CD4-positive, alpha-beta T cell treated with Interferon gamma for 1 hour (primary cell): ENCODE measurements at places on chromosomes 4 and X.

DNA sequence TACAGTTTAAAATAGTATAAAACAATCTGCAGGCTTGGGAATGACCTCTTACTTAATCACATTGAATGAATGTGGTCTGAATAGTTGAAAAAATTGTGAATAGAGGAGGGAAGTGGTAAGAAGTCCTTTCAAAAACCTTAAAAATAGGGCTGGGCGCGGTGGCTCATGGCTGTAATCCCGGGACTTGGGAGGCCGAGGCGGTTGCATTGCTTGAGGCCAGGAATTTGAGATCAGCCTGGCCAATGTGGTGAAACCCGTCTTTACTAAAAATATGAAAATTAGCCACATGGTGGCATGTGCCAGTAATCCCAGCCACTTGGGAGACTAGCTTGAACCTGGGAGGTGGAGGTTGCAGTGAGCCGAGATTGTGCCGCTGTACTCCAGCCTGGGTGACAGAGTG is 36.5 kb downstream of the HERC3 start:
- no peak for DNase-seq

DNA sequence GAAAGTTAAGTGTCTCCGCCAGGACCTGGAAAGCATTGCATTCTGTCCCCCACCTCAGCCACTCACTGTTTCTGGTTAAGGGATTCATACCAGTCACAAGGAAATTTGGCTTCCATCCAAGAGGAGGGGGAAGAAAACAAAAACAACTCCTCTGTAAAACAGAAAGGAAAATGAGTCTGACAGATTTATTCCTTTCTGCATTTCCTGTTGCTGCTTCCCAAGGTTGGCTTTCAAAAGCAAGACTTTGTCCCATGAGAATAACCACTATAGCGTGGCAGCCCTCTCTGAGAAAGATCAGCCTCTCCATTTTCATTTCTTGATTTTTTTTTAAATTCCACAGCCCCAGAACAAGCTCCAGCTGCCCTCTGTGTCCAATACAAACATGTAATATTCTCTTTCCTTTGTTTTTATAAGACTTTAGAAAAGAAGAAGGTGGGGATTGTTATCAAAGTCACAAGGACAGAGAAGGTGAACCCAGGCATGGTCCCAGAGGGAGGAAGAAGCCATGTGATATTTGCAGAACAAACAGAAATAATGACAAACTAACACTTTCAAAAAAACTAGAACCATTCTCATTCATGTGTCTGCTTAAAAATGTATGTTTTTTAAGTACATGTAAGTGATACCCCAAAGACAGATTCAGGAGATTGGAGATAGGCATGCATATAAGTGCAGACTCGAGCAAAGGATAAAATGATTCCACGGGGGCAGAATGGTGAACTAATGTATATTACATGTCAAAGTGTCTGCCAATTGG is 90.7 kb upstream of the DCLK2 start:
- DNase-seq = no peak

GRCh38 chr4:53693909-53694308 is 102.6 kb upstream of the LNX1 start:
- no peak for DNase-seq

DNA sequence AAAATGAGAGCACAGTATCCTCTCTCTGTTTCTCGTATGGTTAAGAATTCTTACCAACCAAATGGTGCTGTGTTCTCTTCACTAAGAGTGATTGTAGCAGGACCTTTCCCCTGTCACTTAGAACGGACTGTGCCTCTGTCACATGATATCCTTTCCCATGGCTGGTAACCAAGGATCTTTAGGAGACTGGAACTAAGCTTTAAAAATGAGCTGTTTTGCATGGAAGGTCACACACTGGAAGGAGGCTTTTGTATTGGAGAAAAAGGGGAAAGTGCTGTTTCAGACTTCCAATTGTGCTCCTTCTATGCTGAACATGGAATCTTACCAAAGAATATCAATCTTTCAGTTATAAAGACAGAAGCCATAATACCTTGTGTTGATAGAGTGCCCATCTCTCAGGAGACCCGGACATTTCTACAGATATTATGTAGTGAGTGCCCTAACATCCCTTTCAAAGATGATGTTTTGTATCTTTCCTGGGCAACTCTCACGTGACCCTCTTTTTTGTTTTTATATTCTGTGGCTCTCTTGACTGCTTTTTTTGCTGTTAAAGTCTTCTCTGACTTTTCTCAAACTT is 148.6 kb downstream of the SLC4A4 start:
- DNase-seq = no peak

GRCh38 chr4:5888222-5889001 is 4.5 kb downstream of the CRMP1 start:
- no peak for DNase-seq

- no peak for DNase-seq
These were observed 21.9 kb downstream of the TKTL1 start for GRCh38 chrX:154317391-154317995.

- no peak for DNase-seq
These were observed 94.1 kb upstream of the CITED1 start for GRCh38 chrX:72399816-72400215.

DNA sequence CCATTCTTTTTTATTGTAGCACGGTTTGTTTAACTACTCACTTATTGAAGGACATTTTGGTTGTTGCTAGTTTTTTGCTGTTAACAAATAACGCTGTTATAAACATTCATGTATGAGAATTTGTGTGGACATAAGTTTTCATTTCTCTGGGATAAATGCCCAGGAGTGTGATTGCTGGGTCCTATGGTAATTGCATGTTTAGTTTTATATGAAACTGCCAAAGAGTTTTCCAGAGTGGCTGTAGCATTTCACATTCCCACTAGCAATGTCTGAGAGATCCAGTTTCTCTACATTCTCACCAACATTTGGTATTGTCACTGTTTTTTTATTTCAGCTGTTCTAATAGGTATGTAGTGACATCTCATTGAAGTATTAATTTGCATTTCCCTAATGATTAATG is 66.8 kb downstream of the PLAC1 start:
- DNase-seq = no peak

DNA sequence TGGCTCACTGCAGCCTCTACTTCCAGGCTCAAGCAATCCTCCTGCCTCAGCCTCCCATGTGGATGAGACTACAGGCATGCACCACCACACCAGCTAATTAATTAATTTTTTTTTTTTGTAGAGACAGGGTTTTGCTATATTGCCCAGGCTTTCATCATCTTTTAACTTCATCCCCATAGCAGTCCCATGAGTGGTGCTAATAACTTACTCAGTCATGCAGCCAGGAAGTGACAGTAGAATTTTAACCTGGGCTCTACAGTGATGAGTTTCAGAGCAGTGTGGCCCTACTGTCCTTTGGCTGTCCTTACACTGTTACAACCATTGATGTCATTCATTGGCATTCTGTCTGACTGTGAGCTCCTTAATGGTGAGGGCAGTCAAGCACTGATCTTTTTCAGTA is 3.9 kb upstream of the OCIAD2 start:
- DNase-seq = no peak

- no peak for DNase-seq
These were observed 179.0 kb upstream of the RASGEF1B start for GRCh38 chr4:81650606-81651242.

- no peak for DNase-seq
These were observed 207.3 kb upstream of the CXorf51B start for GRCh38 chrX:146602246-146602645.

DNA sequence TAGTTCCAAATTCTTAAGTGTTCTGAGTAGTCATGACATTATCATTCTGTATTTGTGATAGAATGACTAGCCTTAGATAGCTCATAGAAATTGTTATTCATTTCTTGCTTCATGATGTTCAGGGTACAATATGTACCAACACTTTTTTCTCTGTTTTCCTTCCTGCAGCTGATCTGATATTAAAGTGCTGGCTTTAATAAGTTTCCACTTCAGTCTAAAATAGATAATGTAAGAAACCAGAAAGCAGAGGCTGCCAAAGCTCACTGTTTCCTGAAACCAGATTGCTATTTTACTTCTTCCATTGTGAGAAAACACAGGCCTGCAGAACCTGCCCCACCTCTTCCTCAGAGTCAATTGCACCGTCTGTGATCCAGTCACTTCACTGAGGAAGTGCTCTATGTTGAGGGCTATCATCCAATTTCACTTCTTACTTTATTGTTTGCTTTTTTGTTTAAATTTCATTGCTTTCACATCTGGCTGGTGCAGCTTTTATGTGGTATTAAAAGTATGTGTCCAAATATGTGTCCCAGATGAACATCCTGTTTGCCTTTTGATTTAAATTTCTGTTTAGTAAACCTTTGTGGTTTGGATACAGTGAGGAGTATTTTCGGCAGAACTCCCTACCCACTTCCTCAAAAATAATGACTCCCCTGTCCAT is 652.1 kb downstream of the ANKRD50 start:
- no peak for DNase-seq

DNA sequence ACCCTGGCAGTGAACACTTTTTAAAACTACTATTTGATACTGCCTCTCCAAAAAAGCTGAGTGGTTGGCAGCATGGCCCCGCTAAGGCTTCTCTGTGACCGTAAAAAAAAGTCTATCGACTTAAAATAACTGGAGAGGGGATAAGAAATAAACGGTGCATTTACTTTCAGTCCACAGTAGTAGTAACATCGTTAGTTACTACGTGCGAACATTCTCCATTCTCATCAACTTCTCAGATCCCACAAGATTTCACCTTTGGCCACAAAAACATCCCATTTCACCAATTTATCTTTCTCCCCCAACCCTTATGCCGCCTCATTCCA is 524 bp upstream of the EXOSC9 start:
- no peak for DNase-seq

DNA sequence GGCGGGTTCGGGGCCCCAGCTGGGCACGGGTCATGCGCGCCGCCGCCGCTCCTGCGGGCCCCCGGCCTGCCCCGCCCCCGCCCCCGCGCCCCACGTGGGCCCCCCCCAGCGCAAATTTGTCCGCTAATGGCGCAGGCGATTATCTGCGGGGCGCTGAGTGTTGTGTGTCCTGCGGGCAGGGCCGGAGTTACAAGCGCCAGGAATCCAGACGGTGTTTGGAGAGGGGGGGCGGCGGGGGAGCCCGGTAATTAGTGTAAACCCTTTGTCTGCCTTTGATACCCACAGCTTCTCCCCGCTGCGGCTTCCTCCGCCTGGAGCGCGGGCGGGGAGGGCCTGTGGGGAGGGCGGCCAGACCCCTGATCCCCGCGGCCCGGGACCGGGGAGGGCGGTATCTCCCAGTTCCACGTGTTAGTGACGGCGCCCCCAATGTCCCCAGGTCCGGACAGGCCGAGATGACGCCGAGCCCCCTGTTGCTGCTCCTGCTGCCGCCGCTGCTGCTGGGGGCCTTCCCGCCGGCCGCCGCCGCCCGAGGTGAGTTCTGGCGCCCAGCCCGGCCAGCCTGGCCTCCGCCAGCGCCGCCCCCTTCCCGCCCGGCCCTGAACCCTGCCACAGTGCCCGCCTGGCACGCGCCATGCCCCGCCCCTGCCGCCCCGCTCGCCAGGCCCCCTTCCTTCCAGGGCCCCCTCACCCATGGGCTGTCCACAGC is 761 bp downstream of the FGFRL1 start:
- DNase-seq = peak; percentile 21

- DNase-seq = no peak
These were observed 4.7 kb downstream of the LIMCH1 start for GRCh38 chr4:41542526-41543275.

DNA sequence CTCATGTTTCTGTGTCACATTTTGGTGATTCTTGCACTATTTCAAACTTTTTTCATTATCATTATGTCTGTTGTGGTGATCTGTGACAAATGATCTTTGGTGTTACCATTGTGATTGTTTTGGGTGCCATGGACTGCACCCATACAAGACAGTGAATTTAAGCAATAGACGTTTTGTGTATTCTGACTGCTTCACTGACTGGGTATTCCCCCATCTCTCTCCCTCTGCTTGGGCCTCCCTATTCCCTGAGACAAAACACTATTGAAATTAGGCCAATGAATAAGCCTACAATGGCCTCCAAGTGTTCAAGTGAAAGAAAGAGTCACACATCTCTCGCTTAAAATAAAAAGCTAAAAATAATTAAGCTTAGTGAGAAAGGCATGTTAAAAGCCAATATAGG is 60.2 kb downstream of the BANK1 start:
- DNase-seq = no peak

DNA sequence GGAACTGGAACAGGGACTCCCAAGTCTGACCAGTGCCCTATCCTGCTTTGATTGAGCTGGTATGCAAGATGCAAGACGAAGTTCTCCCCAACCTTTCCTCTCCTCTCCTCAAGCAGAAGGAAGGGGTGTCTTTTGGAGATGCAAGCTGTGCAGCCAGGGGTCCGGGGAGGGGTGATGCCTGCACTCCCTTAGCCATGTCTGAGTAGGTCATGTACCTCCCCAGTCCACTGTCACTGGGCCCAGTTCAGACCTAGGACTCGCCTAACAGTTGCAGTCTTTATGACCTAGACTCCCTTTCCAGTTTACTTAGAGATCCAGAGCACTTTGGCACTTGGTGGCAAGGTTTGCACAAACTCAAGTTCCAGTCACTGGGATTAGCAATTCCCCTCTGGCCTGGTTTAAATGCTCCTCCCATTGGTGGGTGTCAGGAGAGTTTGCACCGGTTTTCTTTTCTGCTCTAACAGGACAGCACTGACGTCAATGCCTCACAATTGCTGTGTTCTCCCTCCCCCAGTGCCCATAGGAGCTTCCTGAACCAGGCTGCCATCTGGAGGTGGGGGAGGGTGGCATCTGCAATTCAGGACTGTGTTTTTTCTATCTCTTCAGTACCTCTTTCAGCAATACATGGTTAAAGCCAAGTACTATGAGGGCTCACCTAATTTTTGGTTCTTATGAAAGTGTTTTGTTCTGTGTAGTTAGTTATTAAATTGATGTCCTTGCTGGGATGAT is 782.2 kb downstream of the ARAP2 start:
- no peak for DNase-seq

DNA sequence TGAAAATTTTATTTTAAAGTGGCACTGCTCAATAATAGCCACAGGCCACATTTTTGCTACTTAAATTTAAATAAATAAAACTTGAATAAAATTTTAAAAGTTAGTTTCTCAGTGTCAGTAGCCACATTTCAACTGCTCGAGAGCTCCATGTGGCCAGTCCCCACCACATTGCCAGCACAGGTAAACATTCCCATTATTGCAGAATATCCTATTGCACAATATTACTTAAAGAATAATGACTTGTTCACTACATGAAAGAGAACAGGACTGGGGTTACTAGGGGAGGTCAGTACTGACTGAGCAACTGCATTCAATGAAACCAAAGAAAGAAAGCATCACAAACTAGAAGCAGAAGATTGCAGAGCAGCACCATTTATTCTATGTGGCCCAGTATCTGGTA is 2201.6 kb upstream of the TENM3 start:
- no peak for DNase-seq
